ENCODE measurements at places on chromosomes 4 and X. TPM values are rescaled to one million over a fixed set of nuclear protein-coding genes. Genes with fewer than 3 reads are reported as not detected.

- no peak for DNase-seq
Observed at GRCh38 chr4:68183417-68183816, 53.7 kb upstream of the TMPRSS11F start.

DNA sequence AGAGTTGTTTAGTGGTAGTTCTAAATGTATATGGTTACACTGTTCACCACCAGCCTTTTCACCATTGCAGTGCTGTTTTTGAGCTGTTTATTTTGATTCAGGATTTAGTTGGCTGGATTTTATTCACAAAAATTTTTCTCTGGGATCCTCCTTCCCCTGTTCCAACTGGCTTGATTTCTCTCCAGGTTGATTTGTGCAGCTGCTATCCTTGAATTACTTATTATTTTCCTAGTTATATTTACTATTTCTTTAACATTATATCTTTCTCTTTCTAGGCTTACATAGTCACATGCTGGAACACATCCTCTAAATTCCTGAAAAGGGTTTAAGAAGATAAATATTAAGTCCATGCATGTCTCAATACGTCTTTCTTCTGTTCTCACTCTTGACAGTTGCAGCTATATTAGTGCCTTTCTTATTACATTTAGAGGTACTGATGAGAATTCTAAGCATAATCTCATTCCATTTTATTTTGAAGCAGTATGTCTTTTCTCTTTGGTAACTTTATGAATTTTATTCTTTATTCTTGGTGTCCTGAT is 82.2 kb downstream of the SUPT20HL2 start:
- DNase-seq = no peak

DNA sequence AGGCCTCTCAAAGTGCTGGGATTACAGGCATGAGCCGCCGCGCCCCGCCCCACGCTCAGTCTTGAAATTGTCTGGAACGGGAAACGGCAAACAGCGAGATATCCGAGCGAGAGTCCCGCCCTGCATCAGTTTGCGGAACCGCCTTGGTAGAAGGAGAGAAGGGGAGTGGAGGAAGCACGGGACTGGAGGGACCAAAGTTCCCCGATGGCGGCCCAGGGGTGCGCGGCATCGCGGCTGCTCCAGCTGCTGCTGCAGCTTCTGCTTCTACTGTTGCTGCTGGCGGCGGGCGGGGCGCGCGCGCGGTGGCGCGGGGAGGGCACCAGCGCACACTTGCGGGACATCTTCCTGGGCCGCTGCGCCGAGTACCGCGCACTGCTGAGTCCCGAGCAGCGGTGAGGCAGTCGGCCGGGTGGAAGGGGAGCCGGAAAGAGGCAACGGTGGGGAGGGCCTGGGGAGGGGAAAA is at the start of gene BST1:
TSS of gene BST1 (plus strand) at position 125 of the 463 bp plus-strand sequence. CDS start at position 205, 80 bp downstream.
- peak; percentile 77 for DNase-seq

- no peak for DNase-seq
Observed at GRCh38 chrX:41785685-41786084, 61.7 kb downstream of the GPR82 start.

DNA sequence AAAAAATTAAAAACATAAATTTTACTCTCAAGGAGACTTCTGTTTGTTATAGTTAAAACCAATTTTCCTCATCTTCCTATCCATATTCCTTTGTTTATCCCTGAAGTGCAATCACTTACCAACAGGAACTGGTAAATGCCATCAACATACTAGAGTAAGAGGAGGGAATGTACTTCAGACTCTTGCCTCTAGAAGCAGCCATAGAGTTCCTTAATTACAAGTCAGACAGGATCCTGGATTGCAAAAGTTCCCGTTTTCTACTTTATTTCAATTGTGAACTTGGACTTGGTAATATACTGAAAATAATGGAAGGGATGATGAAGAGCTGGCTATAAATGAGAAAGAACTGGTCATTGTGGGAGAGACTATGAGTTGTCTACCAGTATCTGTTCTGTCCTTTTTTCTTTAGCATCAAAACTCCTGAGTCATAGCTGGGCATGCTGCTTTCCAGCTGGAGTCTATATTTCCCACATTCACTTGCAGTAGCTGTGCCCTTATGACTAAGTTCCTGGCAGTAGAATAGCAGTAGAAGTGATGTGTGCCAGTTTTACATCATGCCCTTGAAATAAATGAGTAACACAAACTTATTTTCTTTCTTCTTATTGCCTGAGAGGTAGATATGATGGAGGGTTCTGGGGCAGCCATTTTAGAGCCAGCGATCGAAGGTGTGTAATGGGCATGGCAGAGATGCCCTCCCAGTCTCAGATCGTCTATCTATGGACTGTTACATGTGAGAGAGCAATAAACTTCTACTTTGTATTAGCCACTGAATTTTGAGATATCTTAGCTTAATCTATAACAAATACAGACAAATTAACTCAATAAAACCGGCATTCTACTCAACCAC is 26.8 kb upstream of the SPARCL1 start:
- no peak for DNase-seq

GRCh38 chr4:3461515-3462291 is 1.4 kb upstream of the DOK7 start:
- DNase-seq = peak; percentile 81

DNA sequence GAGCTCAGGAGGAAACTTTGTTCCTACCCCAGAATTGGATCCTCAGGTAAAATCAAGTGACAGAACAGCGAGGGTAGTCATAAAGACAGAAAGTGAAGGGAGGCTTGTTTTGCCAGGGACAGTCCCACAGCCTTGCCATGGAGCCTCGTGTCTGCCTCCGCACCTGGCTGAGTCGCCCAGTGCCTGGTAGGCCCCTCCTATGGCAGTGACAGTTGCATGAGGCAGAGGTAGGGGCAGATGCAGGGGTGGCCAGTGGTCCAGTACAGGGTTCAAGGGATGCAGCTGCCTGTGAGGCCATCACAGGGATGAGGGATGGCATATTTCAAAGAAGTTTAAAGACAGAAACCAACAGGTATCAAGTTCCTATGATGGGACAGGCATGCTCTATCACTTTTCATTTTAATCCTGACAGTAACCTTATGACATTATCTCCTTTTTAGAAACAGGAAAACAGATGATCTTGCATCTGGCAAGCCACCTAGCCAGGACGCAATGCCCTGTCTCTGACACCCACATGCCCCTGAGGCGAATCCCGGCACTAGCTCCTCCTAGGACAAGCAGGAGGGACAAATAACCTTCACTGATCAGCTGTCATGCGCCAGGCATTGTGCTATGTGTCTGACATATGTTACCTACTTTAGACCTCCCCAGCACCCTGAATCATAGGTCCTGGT is 127.4 kb upstream of the ENPP6 start:
- DNase-seq = peak; percentile 78

DNA sequence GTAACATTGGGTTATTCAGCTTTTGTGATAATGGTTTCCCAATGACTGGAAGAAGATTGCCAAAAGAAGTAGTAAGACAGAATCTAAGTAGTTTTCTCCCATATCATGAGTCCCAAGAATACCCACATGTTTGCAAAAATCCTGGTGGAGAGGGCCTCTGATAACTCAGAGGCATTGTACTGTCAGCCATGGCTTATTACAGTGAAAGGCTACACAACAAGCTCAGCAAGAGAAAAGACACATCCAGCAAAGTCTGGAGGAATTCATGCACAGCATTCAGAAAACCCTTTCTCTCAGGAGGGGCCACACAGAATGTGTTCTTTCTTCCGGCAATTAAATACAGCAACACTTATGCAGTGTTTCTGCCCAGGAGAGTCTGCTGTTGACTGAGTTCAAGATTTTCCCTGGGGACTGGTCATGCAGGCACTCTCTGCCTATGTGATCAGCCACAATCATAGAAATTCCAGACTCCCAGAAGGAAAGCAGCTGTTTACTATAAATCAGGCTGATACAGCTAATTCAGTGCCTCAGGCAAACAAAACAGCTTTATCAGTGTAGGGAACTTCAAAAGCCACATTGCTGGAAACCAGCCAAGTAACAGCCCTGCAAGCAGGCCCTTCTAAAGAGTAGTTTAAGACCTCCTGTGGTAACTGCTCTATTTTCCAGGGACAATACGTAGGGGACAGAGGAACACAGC is 937.1 kb downstream of the CCSER1 start:
- DNase-seq = no peak

- no peak for DNase-seq
Observed at GRCh38 chr4:33780952-33781791, 2463.1 kb downstream of the ARAP2 start.

DNA sequence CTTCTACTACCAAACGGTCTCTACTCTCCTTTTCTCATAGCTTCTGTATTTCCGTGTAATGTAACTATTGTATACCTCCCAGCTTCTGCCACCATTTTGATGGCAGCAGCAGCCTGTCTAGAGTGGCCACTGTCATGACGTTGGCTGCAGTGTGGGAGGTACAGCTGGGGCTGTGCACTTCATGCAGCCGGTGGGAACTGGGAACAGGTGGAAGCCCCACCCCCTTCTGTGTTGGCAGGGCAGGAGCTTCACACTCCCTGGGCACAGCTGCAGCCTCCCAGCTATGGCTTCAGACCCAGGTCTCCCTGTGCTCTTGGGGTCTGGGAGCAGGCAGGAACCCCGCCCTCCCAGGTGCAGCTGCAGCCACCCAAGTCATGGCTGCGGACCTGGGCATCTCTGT is 49.8 kb upstream of the SEC24B start:
- DNase-seq = no peak

GRCh38 chrX:131237363-131237762 is 51.7 kb downstream of the IGSF1 start:
- no peak for DNase-seq

DNA sequence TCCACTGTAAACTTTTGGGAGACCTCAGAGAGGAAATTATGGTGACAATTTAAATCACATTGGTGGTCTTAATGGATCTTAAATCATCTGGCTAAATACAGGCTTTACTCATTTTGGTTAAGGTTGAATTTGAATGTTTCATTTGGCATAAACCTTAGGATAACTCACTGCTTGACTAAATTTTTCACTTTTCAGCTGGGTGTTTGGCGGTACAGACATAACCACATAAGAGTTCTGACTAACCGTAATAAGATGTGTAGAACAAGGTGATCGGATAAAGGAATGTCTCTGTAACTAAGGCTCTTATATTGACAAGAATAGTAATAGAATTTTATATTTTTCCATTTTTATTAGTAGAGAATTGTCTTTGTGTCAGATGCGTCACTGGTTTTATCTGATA is 281.0 kb downstream of the BMPR1B start:
- DNase-seq = no peak

DNA sequence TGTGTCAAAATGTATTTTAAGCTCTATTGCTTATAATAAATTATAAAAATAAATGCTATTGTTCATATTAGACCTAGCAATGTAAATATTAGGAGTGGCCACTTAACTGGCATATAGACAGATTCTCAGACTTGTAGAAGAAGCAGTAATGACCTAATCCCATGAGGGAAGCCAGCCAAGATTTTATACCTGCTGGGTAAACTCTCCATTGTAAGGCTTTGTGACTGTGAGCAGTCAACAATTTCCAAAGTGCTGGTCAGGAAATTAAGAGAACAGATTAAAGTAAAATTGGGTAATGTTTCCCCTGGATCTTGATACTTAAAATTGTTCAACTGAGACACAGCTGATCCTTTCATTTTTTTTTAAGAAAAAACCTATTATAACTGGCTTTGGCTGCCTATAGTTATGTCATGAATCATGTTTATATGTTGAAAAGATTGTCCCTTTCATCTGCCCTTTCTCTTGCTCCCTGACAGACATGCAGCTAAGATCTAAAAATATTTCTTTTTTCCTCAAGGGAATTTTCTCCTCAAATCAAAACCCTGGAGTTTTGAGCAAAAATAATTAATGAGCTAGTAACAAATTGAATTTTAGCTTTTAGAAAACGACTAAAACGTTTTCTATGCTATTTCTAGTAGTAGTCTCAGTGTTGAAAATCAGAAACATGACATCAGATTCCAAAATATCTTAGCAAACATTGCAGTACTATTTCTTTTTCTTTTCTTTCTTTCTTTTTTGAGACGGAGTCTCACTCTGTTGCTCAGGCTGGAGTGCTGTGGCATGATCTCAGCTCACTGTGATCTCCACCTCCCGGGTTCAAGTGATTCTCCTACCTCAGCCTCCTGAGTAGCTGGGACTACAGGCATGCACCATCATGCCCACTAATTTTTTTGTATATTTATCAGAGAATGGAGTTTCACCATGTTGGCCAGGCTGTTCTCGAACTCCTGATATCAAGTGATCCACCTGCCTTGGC is 77.9 kb downstream of the ADGRL3 start:
- no peak for DNase-seq

DNA sequence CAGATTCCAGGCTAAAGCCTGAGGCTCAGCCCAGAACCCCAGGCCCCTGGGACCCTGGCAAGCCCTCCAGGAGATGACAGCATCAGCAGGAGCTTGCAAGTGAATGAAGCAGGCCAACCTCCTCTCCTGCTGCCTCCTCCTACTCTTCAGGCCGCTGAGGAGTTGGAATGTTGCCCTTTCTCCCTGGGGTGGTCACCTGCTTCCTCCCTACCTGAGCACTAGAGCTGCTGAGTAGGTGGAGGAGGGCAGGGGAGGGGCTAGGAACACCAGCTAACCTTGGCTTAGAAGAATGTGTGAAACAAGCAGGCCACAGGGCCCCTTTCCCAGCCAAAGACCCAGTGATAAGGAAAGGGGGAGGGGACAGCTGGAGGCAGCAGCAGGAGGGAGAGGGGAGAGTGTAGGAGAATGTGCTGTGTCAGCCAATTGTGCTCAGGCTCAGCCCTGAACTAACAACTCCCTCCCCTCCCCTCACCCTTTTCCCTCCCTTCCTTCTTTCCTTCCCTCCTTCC is 58.0 kb downstream of the PJA1 start:
- no peak for DNase-seq

- no peak for DNase-seq
Observed at GRCh38 chr4:7967501-7968261, 28.0 kb upstream of the AFAP1 start.

- no peak for DNase-seq
Observed at GRCh38 chr4:78529569-78530209, 21.9 kb upstream of the ANXA3 start.

- no peak for DNase-seq
Observed at GRCh38 chr4:183589461-183590099, 69.4 kb downstream of the RWDD4 start.

DNA sequence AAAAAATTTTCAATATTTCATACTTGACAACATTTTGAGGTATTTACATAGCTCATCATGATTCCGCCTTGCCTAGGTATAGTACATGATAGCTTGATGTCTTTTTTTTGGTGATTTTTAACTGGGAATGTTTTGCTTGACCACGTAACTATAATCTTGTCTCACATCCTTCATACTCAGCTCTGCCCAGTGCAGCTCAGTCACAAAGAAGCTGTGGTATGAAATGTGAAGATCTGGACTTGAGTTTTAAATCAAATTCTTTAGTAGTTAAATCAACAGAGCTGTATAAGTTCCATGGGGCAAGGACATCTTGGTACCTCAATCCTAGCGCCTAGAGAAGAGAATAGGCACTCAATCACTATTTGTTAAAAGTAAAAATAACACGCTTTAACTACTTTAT is 276.3 kb upstream of the DKK2 start:
- no peak for DNase-seq

DNA sequence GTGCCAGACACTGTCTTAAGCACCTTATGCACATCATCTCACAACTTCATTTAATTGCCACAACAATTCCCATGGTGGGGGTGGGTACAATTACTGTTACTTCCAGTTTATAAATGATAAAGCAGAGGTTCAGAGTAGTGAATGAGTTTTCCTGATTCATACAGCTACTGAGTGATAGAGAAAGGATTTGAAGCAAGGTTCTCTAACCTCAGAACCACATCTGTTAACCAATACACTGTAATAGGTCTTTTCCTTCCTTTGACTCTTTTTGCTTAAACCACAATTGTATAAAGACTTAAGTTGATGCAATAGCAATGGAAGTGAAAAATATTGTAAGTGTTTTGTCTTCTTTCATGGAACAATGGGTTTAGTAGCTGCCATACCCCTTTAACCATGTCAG is 43.5 kb upstream of the PAK3 start:
- DNase-seq = no peak

Gene ZDHHC15
- 0.06 TPM for polyA plus RNA-seq

Gene NLGN4X
- 0.11 TPM for polyA plus RNA-seq

Gene MAB21L2
- polyA plus RNA-seq = not detected

Data from psoas muscle (tissue), 8 donors.